ENCODE measurements at places on chromosomes 16 and 17.

DNA sequence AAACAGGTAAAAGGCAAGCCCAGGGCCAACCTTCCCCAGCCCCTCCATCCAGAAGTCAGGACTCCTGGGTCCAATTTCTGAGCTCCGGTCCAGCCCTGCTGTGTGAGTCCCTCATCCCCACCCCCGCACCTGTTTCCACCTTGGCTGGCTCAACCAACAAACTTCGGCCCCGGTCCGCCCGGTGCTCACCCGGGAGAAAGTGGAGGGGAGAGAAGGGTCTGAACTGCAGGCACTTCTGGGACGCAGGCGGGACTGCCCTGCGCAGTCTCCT, 541 bp downstream of the RHBDF2 start:
- no peak for DNase-seq

DNA sequence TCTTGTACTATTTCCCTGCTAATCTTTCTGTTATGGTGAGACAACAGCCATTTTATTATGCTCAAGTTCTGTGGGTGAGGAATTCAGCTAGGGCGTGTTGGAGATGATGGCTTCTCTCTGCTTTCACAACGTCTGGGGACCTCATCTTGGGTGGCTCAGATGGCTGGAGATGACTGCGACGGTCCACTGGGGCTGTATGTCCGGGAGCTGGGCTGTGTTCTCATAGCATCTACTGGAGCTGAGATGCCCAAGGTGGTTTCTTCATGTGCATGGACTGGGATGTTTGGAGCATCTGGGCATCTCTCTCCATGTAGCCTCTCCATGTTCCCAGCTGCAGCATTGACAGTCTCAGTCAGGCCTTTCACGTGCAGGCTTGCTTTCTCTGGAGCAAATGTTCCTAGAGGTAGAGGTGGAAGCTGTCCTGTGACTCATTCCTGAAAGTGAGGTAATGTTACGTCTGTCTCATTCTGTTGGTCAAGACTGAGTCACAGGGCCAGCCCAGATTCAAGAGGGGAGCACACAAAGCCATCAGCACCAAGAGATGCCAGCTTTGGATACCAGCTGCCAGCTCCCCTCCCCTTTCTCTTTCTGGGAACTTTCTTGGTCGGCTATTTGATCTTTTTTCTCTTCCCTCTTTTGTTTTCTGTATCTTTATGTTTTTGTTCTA, 96.2 kb downstream of the RAP1GAP2 start:
- no peak for DNase-seq

- no peak for DNase-seq
These were observed 55.3 kb downstream of the USP10 start for GRCh38 chr16:84754956-84755672.

- DNase-seq, result no peak
These were observed 193.2 kb upstream of the MPHOSPH6 start for GRCh38 chr16:82363026-82363816.

GRCh38 chr17:48540213-48540612, 4.7 kb downstream of the HOXB2 start:
- no peak for DNase-seq

- no peak for DNase-seq
These were observed 149.5 kb downstream of the TRIM37 start for GRCh38 chr17:58956997-58957724.

- DNase-seq, result no peak
These were observed 21.1 kb downstream of the RARA start for GRCh38 chr17:40329839-40330794.

DNA sequence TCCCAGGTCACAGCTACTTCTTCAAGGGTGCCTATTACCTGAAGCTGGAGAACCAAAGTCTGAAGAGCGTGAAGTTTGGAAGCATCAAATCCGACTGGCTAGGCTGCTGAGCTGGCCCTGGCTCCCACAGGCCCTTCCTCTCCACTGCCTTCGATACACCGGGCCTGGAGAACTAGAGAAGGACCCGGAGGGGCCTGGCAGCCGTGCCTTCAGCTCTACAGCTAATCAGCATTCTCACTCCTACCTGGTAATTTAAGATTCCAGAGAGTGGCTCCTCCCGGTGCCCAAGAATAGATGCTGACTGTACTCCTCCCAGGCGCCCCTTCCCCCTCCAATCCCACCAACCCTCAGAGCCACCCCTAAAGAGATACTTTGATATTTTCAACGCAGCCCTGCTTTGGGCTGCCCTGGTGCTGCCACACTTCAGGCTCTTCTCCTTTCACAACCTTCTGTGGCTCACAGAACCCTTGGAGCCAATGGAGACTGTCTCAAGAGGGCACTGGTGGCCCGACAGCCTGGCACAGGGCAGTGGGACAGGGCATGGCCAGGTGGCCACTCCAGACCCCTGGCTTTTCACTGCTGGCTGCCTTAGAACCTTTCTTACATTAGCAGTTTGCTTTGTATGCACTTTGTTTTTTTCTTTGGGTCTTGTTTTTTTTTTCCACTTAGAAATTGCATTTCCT, 3.4 kb upstream of the LPCAT2 start:
- DNase-seq, result no peak

- DNase-seq, result no peak
These were observed 798 bp downstream of the CLDN9 start for GRCh38 chr16:3013491-3013951.

- DNase-seq, result no peak
These were observed 7.7 kb upstream of the AATK start for GRCh38 chr17:81173762-81174155.

- DNase-seq, result no peak
These were observed 28.1 kb downstream of the SCPEP1 start for GRCh38 chr17:57006040-57006439.

- DNase-seq, result peak; percentile 47
These were observed at the start of gene RGS9 for GRCh38 chr17:65137021-65137939. RGS9 (plus strand) TSS chr17:65137370; CDS start chr17:65137541, 171 bp downstream.

DNA sequence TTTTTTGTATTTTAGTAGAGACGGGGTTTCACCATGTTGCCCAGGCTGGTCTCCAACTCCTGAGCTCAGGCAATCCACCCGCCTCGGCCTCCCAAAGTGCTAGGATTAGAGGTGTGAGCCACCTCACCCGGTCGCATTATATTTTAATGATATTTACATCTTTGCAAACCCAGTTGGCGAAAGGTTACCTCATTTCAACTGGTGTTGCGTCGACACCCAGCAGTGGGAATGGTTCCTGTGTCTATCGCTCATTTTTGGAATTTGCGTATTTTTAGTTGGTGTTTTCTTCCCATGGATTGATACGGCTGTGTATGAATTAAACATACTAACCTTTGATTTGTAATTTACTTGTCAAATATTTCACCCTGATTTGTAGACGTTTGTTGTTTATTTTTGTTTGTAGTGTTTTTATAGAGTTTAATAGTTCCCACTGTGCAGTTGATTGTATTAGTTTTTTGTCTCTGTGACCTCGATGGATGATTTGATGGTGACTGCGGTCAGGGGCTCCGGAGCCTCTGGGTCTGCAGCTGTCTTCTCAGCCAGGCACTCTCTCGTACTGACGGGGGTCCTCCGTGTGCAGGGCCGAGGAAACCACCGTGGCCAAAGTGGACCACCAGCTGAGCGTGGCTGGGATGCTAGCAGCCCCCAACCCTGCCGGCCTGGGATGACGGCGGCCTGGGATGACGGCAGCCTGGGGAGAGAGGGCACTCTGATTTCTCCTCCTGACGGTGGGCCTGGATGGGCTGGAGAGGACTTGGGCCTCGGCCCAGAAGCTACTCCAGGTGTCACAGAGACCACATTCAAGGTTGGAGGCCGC, 4.0 kb downstream of the CD7 start:
- no peak for DNase-seq

DNA sequence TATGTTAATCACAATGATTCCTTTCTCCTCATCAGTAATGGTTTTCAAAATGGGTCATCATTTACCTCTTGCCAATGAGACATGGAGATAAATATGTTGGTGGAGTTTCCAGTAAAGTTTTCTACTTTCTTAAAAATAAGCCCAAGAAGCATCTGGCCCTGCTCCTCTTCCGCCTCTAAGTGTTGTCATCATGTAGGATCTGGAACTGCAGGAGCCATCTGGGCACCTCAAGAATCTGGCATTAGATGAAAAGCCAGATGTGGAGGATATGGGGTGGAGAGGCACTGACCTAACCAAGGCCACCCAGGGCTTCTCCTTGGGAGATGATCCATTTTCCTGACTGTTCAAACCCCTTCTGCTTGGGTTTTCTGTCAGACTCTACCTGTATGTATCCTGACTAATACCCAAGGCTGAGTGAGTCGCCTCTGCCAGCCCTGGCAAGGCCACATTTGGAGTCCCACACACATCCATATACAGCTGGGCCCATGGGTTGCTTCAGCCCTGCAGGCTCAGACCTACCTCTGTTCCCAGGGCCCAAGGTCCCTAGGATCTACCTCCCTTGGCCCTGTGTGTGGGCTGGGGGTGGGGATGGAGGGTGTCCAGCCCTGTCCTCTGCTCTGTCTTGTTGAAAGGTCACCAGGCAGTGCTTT, 24.6 kb downstream of the CCDC182 start:
- no peak for DNase-seq

- no peak for DNase-seq
These were observed 30.8 kb upstream of the GUCY2D start for GRCh38 chr17:7971651-7972050.

- DNase-seq, result no peak
These were observed 1.7 kb downstream of the MLST8 start for GRCh38 chr16:2206780-2207433.

GRCh38 chr17:1438593-1439083, 17.4 kb downstream of the CRK start:
- DNase-seq, result no peak

DNA sequence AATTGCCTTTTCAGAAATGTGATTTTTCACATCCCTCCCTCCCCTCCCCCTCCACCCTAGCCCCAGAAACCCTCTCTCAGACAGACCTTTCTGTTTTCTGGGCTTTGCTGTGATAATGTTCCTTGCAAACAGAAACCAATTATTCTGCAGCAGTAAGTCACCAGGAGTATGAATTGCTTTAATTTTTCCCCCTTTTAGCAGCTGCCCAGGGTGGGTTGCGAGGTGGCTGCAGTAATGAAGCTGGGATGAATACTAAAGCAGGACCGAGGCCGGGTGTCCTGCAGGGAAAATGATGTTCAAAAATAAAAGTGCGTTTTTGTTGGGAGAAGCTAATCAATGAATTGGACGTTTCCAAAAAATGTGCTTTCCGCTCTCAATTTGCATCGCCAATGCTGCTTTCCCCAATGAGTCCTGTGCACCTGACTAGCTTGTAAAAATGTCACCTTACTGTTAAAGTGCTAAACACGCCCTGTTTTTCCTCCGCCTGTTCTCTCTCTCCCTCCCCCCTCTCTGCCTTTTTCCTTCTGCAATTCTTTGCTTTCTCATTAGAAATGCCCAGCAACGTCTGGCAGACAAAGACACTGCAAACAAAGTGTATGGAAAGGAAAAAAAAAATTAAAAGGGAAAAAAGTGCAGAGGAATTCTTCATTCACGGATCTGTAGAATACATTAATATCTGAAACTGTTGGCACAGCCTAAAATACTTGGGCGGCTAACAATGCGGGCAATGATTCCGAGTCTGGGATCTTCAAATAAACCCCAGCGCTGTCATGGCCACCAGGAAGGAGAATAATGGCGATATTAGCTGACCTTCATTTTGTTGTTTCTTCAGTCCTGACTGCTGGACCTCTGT, 244.1 kb downstream of the STX8 start:
- DNase-seq, result no peak

DNA sequence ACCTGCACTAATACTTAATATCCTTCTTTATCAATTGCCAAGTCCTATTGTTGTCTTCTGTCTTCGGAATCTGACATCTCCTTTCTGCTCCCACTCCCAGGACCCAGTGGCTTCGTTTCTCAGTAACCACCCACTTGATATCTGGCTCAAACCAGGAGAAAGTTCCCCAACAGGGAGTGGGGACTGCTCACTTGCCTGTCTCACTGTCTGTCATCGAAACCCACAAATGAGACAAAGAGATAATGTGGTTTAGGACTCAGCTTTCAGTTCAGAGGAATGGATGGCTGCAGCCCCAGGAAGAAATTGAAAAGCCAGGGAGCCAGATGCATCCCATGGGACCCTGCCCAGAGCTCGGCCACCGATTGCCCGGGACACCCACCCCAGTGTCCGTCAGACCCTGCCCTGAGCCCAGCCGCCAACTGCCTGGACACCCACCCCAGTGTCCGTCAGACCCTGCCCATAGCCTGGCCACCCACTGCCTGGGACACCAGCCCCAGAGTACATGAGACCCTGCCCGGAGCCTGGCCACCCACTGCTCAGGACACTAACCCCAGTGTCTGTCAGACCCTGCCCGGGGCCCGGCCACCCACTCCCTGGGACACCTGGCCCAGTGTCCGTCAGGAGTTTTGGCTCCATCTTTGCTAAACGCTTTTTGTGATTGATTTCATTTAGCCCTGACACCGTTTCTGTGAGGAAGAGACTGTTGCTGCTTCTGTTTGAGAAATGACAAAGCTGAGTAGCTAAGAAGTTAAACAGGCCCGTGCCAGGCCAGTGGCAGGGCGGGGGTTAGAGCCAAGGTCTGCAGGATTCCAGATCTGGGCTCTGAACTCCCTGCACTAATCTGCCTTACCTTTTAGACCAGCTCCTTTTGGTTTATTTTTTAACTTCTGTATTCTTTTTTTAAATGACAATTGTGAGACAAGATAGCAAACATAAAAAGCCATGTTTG, 251.4 kb downstream of the PHKB start:
- no peak for DNase-seq

DNA sequence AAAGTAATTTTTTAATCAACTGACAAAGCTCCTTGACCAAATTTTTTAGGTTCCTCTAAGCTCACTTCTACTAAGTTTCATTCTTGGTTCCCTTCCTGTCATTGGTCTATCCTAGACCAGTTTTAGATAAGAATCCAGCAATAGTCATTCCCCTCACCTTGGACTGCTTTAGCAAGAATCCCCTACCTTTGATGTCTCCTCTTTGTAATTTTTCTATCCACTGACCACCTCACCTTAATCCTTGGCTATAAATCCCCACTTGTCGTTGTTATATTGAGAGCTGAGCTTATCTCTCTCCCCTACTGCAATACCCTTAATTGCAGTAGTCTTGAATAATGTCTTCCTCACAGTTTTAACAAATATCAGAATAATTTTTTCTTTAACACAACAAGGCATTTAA, 107.2 kb downstream of the USP32 start:
- no peak for DNase-seq

DNA sequence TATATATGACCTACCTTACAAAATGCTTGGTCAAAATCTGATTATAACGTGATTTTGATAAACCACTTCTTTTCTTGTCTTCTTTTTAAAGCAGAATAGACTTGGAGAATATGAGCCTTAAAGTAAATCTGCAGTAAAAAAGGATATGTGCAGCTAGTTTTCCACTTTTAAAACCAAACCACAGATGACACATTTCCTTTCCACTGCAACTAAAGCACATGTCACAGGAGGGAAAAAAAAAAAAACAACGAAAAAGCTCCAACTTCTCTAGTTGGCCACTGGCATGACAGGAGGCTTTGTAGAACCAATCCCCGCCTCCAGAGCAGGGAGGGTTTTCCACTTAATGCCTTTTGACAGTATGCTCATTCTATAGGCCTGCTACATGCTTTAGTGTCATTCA, at the start of gene EVI2A:
Gene EVI2A, minus strand, starts transcription at position 142 of the 400 bp plus-strand sequence. CDS start 2,609 bp downstream, outside the sequence.
- no peak for DNase-seq

Measured in NCI-H2081 treated with DMSO at 0.1 percent for 48 hours (cell line).